KBM-7 (cell line): ENCODE measurements at places on chromosomes 7 and 10.

DNA sequence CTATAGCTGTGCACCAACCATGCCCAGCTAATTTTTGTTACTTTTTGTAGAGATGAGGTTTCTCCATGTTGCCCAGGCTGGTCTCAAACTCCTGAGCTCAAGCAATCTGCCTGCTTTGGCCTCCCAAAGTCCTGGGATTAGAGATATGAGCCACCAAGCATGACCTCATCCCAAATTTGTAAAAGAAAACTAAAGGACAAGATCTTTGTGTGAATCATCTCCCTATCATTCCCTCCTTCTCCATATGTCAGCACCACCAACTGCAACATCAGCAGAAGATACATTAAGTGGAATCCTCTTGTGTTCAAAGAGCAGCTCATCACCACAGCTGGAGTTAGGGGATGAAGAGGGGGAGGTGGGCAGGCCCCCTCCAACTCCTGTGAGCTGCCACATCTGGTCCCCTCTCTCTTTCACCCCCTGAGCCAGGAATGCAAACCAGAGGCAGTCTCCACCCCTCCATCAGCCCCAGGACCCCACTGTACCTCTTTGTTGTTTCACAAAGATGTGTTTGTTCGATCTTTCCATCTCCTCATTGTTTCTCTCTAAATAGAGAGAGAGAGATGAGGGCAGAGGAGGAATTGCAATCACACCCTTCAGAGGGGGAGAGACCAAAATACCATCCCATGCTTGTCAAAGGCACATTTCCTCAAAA is 47.3 kb upstream of the PIP4K2A start:
- no peak for DNase-seq

DNA sequence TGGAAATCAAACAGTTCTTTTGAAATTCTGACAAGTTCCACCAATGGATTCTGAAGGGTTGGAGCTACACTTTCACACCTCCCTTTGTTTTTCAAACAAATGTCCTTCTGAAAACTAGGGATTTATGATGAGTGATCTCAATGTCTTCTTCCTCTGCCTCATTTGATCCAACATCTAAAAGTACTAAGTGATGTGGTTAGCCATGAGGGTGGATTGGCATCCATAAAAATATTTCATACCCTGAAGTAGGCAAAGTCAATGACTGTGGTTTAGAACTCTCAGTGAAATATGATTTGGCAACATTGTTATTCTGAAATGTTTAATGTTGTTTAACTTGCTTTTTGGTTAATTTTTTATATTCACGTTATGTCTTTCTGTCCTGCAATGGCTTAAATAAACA is 136.9 kb downstream of the MBL2 start:
- DNase-seq = no peak

- no peak for DNase-seq
Observed at GRCh38 chr10:100736809-100737354, 8.5 kb upstream of the PAX2 start.

DNA sequence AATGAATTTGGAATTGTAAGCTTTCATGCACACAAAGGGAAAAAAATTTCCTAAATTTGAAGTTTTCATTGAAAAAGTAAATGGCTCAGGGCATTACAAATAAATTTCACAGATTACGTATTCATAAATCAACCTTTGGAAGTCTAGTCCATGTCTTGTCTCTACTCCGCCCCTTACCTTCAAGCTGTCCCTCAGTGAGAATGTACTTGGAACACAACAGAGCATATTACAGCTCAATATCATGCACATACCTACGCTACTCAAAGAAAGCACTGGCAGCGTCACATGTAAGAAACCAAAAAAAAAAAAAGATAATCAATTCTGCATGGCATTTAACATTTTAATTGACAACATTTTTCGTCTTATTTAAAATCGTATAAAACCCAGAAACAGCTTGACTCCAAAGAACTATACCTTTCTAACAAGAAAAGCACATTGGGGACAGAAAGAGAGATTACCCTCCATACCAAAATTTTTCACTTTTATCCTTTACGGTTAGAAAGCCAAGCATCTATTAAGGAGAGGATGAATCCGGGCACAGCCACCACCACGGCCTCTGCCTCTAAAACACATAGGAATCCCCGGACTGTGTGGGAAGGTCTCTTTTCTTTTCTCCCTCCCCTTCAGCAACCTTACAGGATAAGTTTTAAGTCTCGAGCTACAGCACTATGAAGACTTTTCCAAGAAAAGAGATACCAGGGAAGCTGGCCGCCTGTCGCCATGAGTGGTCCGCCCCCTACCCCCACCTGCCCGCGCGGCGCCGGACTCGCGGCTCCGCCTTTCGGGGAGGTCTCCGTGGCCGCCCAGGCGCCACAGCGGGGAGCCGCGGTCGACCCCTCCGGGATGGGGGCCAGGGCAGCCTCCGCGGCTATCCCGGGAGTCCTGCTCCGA is 1.1 kb downstream of the JMJD1C start:
- DNase-seq = no peak

DNA sequence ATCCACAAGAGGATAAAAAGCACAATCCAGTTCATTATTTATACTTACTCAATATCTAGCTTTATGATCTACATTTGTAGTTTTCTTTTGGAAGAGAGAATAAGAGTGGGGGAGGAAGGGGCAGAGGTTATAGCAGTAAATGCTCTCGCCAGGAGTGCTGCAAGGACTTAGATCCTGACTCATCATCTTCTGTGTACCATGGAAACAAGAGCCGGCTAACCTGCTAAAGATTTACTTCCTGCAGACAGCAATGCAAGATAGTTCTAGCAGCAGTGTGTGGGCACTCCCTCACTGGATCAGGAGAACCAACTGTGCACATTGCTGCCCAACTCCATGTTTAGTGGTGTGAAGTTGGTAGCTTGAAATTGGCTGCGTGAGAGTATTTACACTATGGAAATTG is 47.7 kb upstream of the TRIL start:
- DNase-seq = no peak

DNA sequence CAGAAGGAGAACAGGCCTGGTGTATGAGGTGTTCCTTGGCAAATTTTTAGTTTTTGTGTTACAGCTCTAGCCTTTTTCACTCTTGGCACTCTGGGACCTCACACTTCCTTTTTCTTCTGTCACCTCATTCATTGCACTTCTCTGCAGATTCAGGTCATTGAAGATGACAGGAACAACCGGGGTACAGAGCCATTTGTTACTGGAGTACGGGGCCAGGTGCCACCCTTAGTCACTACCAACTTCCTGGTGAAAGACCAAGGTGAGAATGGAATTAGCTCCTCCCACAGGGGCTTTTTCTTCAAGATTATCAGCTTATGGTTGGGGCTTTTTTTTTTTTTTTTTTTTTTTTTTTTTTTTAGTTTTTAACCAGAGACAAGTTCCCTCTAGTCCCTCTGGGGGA is 18.5 kb upstream of the CHCHD1 start:
- DNase-seq = no peak

GRCh38 chr7:91431601-91432000 is 167.4 kb downstream of the FZD1 start:
- no peak for DNase-seq

DNA sequence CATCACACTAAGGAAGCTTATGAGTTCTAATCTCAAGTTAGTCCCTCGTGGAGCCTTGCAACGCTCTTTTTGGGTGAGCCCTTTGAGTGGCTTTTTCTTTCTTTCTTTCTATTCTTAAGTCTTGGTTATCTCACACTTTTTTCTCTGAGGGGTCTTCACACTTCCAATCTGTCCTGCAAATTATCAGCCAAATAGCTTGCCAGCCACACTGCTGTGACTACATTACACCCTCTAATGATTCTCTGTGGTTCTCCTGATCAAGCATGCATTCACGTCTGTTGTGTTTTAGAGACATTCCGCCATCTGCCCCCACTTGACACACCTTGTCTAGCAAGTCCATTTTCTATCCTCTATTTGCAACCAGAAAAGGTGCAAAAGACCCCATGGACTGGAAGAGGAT is 340.2 kb downstream of the THSD7A start:
- DNase-seq = no peak

GRCh38 chr10:24235471-24235870 is 26.5 kb downstream of the KIAA1217 start:
- DNase-seq = no peak

DNA sequence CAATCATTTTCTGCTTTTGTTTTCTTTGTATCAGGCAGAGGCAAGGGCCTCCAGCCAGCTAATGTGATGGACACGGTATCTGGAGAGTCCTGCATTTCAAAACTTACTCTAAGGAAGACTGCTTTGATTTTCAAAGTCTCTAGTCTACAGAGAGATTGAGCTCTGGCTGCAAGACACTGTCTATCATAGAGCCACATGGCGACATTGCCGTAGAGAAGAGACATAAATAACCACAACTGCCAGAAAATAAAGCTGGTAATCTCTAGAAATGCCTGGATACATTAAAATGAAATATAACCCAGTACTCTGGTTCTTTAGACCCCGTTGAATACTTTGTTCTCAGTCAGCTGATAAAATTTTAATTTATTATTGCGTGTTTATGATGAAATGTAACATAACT is 90.8 kb downstream of the OTUD1 start:
- no peak for DNase-seq

DNA sequence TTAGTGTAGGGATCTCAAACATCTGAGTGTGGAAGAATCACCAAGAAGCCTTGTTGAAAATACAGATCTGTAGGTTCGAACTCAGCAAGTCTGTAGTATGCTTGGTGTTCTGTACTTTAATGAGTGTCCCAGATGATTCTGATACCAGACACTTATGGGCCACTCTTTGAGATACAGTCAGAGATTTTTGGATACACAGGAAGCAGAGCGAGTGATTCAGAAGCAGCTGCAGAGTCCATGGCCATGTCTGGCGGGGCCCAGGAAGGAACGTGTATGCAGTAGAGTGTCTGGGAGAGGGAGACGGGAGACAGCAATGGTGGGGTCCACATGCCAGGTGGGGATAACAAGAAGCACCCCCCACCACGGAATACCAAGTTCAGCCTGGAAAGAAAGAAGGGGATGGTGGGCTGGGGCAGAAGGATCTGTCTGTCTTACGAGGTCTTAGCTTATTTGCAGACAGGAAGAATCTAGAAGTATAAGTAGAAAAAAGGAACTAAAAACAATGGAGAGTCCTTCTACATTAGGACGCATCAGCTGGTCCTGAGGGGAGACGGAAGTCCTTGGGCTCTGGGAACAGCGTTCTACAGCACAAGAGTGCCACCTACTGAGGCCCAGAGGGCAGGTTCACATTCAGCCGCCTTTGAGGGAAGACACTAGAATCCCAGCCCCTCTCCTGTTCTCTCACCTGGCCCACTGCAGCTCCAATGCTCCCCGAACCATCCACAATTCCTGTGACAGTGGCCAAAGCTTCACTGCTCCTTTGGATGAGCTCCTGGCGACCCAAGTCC is 55.4 kb downstream of the SLC37A3 start:
- peak; percentile 82 for DNase-seq

GRCh38 chr10:93413252-93413689 is 68.9 kb downstream of the MYOF start:
- DNase-seq = peak; percentile 89

DNA sequence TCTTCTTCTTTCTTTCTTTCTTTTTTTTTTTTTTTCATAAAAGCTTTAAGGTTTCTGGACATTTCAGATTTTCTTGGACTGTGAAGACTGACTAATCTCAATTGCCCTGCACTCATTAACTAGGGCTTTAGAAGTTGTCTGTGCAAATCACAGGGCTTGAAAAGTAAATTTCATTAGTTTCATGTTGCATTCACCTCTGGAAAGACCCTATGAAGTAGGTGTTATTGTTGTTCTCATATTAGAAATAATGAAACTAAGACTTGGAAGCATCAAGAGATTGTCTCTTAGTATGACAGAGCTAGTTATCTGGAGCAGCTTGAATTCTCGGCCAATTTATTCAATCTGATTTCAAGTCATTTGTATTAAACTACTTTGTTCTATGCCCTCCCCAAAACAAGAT is 28.2 kb upstream of the SEMA3D start:
- DNase-seq = no peak

DNA sequence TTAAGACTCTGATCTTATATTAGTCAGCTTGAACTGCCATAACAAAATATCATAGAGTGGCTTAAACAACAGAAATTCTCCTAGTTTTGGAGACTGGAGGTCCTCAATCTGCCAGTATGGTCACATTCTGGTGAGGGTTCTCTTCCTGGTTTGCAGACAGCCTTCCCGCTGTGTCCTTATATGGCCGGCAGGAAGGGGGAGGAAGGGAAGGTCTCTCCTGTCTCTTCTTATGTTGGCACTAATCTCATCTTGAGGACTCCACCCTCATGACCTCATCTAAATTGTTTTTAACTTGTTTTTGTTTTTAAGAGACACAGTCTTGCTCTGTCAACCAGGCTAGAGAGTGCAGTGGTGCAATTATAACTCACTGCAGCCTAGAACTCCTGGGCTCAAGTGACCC is 53.1 kb downstream of the VPS41 start:
- no peak for DNase-seq

DNA sequence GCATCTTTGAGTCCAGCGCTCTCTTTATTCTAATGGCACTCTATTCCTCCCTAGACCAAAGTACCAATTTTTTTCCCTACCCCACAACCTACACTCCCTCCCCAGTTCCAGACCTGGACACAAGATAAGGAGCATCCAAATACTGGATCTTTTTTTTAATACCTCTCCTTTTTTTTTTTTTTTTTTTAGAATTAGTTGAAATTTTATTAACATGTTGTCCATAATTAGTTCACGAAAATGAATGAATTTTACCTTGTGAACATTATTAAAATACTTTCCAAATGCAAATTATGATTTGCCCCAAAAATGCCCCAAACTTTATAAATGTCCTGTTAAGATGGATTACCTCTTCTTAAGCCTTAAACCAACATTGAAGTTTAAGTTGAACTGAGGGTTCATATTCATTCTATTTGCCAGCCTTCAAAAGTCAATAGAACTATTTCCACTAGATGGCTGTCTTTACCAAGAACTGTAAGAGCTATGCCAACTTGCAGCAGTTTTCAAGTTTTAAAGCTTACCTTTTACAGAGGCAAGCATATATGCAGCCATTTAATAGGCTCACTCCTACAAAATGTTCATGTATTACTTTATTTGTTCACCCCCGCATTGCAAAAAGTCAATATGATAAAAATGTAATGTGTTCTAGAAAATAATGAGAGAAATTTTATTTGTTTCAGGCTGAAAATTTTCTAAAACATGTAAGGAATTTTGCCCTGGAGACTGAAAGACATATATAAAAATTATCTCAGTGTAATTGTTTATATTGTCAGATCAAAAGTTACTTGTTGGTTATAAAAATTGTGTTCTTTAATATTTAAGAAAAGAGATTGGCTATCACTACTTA is 39.7 kb upstream of the TNKS2 start:
- DNase-seq = peak; percentile 63

- DNase-seq = no peak
Observed at GRCh38 chr7:47622946-47623640, 41.2 kb upstream of the TNS3 start.

GRCh38 chr10:28737096-28737495 is 59.8 kb downstream of the BAMBI start:
- no peak for DNase-seq

DNA sequence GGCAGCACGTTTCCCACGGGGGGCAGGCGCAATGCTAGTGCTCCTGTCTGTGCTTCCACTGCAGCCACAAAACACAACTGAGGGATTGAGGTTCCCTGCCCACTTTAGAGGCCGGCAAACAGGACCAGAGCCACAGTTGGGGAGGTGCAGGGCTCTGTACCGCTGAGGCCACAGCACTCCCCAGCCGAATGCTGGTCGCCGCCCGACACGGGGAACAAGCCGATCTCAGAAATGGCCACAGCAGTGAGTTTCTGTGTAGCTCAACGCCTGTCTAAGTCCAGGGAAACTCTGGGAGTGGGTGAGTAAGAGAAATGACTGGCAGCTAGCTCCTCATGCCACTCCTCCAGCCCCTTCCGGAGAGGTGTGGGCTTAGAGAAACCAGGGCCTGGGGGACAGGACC is 194.0 kb upstream of the VWC2 start:
- no peak for DNase-seq
